ENCODE measurements at places on chromosomes 1 and 21. TPM values are rescaled to one million over a fixed set of nuclear protein-coding genes. Genes with fewer than 3 reads are reported as not detected.

- H3K4me1 ChIP-seq = no peaks in the 10 kb centered on the region
- DNase-seq = no peak
- peaks cover 21% of the 10 kb centered on the region for H3K36me3 ChIP-seq
Measured at GRCh38 chr1:220655961-220656740, 34.0 kb upstream of the C1orf115 start.

The CASQ2 gene
- total RNA-seq = 138 TPM

DNA sequence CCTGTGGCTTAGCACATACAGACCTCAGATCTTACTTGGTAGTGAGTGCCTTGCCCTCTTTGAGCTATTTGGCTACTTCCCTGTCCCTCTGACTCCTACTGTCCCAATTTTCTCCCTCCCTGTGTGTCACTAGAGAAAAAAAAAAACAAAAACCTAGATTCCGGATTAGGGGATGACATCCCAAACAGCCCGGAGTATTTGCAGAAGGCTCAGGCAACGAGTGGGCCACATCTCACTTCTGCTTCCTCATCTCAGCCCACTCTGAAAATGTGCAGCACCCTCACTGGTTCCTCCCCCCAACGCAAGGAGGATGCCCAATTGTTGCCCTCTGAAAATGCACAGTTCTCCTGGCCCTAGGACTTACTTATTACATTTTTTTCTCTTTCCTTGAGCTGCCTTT is 4.9 kb downstream of the NHLH1 start:
- no peak overlapping the region for H3K27ac ChIP-seq
- peaks cover 15% of the 10 kb centered on the region for H3K27me3 ChIP-seq
- peaks cover 6% of the 10 kb centered on the region for H3K4me1 ChIP-seq
- no peak overlapping the region for H3K4me3 ChIP-seq

DNA sequence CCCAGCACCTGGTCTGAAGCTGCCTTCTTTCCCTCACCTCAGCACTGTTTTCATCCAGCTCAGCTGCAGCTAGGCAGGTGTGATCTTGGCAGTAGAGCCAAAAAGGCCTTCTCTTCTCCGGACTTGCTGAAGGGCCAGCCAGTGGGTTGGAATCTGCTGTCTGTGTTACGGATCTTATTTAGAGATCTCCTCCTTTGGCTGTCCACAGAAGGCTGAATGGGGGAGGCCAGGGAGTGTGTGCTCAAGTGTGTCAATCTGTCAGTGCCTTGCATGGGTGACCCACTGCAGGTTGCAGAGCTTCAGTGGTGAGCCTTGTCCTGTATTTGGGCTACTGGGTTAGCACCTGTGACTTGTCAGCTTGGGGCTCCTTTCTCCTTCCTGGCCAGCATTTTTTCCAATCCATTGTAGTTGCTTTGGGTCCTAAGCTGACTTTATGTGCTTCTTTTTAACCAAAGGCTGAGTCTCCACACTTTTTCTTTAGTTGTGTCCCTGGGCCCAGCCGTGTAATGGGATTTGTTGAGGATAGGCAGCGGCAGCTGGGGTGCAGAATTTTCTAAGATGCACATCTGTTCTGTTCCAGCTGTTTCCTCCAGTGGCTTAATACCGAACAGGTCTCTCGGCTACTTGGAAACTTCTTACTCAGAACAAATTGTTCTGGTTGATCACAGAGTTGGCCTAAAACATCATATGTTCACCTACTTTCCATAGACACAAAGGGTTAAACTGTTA is 126.8 kb downstream of the PEX14 start:
- no peak for DNase-seq
- no peaks in the 10 kb centered on the region for H3K36me3 ChIP-seq
- H3K27me3 ChIP-seq = no peaks in the 10 kb centered on the region
- H3K4me1 ChIP-seq = peaks cover 13% of the 10 kb centered on the region
- H3K27ac ChIP-seq = no peak overlapping the region

DNA sequence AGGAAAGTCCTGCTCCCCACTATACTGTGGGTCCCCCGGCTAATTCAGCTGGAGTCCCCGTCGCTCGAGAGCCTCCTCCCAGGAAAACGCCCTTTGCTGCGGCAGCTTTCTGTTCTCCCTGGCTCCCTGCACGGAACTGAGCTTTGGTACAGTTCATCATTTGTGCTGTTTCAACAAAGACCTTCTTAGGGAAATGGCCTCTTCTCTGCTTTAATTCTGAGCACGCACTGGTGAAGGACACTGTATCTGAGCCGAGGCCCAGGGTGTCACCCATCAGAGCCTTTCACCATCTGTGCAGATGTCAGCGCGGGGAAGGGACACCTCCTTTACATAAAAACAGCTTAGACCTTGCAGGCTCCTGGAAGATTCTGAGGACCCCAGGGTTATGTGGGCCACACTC is 13.5 kb upstream of the PEX10 start:
- H3K27me3 ChIP-seq = peaks cover 3% of the 10 kb centered on the region
- no peaks in the 10 kb centered on the region for H3K36me3 ChIP-seq
- H3K27ac ChIP-seq = no peak overlapping the region
- no peak overlapping the region for H3K4me3 ChIP-seq
- DNase-seq = no peak
- no peaks in the 10 kb centered on the region for H3K4me1 ChIP-seq
